ENCODE measurements at places on chromosomes 11 and 22.

- no peak for DNase-seq
These were observed 1145.1 kb downstream of the LRRC4C start for GRCh38 chr11:40314327-40314726.

DNA sequence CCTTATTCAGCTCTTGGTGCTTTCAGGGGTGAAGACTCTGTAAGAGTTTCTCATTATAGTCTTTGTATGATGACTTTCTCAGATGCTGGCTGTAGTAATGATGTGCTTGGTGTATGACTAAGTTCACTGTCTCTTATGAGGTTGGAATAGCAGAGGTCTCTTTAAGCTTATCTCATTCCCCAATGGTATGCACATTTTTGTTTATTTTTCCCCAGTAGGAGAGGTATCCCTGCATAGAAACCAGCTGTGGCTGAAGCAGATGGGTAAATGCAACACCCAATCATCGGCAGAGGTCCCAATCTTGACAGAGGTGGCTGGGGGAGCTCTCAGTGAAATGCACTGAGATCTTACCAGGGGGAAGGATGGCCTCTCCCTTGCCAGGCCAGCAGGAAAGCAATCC, 34.6 kb downstream of the BBOX1 start:
- no peak for DNase-seq

DNA sequence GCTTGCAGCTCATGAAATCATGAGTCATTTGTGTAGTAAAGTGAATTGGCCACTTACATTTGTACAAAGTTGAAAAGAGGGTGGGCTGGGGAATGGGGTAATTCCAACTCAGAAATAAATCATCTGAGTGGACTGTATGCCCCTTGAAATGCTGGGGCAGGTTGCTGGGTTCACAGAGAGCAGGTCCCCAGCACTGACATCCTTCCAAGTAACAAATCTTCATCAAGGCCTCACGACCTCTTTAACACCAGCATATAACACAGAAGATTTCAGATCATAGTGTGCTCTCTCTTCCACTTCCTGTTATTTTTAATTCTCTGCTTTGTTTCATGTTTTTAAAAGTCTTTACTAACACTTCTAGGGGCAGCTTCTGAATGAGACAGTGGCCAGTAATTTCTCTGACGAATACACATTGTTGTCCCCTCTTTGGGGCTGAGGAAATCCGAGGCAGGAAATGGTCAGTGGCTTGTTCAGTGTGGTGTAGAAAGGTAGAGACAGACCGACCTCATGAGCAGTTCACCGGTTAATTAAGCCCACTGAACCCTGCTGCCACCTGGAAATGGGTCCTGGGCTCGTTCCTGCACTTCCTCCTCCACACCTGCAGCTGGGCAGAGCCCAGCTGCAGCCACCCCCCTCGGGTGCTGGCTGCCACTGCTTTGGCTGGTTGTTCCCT, 127.7 kb downstream of the MAML2 start:
- no peak for DNase-seq

DNA sequence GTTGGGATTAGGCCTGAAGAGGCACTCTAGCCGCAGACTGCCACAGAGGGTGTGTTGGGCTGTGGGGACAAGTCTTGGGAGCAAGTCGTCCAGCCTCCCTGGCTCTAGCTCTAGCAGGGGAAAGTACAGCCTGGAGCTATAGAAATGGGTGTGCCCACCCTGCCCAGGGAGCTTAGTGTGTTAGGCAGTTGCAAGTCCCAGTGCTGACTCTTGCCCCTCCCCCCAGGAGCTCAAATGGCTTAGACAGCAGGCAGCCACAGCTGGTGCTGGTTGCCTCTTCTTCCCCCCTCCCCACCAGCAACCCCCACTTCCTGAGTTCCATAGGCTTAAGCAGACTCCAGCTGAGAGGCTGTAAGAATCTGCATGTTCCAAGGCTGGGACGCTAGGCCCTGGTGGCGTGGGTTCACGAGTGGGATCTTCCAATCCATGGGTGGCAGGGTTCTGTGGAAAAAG, 61.2 kb downstream of the GUCY1A2 start:
- no peak for DNase-seq

GRCh38 chr11:113553235-113553634, 78.0 kb upstream of the DRD2 start:
- no peak for DNase-seq

DNA sequence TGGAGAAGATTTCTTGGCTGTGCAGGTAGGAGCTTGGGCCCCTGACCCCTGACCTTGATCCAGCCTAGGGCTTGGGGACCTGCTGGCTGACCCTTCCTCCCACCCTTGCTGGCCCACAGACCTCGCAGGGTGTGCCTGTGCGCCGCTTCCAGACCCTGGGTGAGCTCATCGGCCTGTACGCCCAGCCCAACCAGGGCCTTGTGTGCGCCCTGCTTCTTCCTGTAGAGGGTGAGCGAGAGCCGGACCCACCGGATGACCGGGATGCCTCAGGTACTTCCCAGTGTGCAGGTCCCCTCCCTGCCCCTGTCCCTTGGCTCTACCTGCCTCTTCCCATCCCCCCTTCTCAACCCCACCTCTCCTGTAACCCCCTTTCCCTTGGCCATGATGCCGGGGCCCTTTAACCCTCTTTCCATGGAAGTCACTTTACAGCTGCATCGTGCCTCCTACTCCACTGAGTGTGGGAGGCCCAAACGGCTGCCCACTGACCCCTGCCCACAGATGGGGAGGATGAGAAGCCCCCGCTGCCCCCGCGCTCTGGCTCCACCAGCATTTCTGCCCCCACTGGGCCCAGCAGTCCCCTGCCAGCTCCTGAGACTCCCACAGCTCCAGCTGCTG, 3.8 kb downstream of the INPPL1 start:
- no peak for DNase-seq

- DNase-seq = no peak
These were observed 2.5 kb downstream of the KCTD17 start for GRCh38 chr22:37054056-37054395.

DNA sequence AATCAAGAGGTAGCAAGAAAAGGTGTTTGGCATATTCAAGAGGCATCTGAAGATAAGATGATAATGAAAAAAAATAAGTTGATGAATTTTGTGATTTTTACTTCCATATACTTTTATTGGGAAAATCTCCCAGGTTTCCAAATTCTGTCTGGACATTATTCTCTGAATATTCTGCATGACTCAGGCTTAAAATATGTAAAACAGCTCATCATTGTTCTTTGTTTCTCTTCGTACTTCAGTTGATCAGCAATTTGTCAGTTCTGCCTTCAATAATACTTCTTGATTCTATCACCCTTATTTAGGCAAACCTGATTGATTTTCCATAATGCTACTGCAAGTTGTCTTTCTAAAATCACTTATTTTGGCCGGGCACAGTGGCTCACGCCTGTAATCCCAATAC, 30.2 kb downstream of the GTF2H1 start:
- no peak for DNase-seq

DNA sequence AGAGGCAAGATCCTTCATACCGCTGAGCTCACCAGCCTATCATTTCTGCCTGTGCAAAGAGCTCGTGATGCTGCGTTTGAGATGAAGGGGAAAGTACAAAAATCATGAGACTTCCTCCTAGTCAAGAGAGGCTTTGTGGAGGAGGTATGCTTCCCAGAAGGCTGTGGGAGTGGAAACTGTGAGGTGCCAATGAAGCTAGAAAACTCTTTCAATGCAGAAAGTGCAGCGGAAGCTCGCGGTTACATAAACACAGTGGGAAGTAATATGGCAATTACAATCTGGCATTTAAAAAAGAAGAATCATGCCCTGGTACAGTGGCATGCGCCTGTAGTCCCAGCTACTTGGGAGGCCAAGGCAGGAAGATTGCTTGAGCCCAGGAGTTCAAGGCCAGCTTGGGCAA, 134.8 kb downstream of the EHF start:
- DNase-seq = no peak

DNA sequence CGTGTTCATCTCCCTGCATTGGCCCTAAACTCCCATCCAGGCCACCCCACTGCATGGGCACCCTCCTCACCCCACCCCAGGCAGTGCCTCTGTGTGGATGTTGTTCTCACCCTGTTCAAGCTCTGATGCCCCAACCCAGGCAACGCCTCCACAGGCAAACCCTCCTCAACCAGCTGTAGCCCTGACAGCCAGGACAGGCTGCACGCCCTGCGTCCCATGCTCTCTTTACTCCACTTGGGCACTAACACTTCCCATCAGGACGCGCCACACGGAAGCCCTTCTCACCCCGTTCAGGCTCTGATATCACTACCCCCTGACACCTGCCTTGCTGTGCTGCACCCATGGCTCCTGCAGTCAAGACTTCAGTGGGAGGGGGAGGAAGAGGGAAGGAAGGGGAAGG, 47.9 kb downstream of the KCNJ1 start:
- no peak for DNase-seq

DNA sequence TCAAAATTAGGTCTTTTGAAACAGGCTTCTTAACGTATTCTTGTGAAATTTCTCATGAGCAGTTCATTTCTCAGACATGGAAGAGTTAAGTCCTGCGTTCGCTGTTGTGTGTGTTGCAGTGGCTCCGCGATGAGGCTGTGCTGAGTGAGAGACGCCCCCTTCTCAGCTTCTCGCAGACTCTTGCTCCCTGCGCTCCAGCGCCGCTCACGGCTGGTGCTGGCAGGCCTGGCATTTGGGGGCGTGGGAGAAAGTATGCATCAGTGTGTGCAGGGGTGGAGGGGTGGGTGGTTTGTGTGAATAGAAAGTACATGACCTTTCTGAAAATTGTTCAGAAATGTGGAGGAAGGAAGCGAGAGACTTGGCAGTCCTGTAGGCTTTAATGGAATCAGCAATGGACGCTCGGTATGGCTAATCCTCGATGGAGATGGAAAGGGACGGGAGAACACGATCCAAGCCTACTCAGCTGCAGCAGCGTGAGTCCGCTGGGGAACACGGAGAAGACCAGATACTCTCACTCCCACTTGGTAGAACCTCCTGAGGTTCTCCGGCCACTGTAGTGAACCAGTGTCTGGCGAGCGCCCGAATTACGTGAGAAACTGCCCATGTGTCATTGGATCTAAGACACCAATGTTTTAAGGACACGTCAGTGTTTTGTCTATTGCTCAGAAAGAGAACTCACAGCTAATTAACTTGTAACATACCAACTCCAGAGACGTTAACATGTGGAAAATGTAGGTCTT, 5.9 kb downstream of the TAB1 start:
- peak; percentile 30 for DNase-seq

DNA sequence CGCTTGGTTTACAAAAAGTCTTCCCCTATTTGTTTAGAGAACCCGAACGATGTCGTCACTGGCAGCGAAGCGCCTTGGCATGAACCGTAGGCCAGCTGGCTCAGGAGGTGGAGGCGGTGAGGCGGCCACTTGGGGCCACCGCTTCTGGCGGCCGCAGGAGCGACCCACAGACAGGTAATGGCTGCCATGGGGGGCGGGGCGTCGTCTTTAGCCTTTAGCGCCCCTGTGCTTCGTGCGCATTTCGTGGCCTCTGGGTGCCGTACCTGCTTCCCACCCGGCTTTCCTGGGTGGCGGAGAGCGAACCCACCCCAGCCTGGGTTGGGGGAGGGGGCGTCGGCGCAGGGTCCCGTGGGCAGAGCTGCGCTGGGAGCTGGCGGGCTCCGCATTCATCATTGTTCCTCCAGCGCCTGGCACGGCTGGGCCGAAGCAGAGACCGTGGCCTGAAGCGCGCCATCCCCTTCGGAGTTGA, 469 bp upstream of the OSBP2 start:
- DNase-seq = peak; percentile 55

DNA sequence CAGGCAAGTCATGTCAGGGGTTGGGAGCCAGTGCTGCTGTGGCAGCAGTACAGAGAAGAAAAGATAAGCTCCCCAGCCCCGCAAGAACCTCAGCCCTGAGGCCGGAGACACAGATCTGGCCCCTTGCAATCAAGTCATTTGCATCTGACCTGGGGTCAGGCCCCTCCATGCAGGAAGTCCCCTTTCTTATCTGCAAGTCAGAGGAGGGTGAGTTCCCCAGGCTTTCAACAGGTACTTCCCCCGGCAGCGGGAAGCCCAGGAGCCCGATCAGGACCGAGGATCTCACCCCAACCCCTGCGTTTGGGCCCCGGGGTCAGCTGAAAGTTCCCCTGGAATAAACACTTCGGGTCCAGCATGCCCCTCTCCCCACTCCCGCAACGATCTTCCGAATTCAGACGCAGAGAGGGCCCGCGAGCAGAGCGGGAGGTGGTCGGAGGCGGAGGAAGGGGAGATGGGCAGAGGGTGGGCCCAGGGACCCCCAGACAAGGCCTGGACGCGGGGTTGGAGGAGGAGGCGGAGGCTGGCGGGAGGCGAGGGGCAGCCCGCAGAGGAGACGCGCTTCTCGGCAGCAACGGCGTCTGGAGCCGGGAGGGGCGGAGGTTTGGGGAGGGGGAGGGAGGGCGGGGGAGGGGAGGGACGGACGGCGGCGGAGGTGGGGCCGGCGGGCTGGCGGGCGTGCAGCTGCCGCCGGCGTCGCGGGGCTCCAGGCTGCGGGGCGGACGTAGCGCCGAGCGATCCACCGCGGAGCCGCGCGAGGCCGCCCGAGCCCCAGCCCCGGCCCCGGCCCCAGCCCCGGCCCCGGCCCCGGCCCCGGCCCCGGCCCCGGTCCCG, at the start of gene TSPAN18:
Gene TSPAN18, plus strand, starts transcription at position 680 of the 831 bp plus-strand sequence. CDS start 179,455 bp downstream, outside the sequence.
- peak; percentile 30 for DNase-seq

DNA sequence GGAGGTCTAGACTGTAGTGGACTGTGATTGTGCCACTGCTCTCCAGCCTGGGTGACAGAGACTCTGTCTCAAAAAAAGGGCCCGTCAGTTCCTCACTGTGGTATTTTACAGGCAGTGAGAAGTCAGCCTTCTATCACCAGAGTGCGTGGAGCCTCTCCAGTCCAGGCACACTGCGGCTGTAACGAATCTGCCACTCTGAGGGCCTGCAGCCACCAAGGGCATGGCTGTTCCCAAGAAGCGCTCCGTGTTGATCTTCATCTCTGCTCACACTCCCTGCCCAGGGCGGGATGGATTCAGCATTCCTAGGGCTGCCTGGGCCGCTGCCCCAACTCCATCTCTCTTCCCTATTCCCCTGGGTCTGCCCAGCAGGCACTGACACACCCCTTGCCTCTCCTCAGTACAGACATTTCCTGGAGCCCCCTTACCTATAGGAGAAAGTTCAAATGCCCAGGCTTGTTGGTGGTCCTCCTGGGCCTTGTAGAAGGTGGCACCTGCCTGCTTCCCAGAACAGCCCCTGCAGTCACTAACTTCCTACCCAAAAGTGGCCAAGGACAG, 148.4 kb downstream of the CACNA1I start:
- DNase-seq = no peak

DNA sequence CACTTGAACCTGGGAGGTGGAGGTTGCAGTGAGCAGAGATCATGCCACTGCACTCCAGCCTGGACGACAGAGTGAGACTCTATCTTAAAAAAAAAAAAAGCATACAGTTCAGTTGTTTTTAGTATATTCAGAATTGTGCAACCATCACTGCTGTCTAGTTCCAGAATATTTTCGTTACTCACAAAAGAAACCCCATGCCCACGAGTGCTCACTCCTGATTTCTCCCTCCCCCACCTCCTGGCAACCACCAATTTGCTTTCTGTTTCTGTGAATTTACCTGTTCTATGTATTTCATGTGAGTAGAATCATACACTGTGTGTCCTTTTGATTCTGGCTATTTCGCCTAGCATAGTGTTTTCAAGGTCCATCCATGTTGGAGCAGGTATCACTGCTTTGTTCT, 24.8 kb downstream of the PTPRJ start:
- DNase-seq = peak; percentile 45

Data from stimulated activated CD4-positive, alpha-beta T cell treated with anti-CD3 and anti-CD28 coated beads, Interleukin-12 subunit alpha, Interleukin-12 subunit beta, amount 100 ng/mL, for 4 hours (primary cell).